ENCODE measurements at places on chromosomes 3 and 15.

- DNase-seq, result no peak
These were observed 49.7 kb downstream of the PDHB start for GRCh38 chr3:58383904-58384303.

- no peak for DNase-seq
These were observed 152.6 kb upstream of the EPHA3 start for GRCh38 chr3:88954853-88955252.

DNA sequence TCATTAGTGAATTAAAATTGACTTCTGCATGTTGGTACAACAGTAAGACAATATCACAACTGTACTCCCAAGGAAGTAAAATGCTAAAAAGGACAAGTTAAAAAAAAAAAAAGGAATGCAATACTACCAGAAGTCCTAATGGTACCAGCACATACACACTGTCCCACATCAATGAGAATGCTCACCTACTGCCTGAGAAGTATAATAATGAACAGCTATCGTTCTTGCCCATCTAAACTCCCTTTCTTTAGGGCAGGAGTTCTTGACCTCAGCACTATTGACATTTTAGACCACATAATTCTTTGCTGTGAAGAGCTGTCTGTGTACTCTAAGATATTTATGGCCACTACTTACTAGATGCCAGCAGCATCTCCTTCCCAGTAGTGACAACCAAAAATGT, 651.7 kb downstream of the FHIT start:
- DNase-seq, result no peak

DNA sequence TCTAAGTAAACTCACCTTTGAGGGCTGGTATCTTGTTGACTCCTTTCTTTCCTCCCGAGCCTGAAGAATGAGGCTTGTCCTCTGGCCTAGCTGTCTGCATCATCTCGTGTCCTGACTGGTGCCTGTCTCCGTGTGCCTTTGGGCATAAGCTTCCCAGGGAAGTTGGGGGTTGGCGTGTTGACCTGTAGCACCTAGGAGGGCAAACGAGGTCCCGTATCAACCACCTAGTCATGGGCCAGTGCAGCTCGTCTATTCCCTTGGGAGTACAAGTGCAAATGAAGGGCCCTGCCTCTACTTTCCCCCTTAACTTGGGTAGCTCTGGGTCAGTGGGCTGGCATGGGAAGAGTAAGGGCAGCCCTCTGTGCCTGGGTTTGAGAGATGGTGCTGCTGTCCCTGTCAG, 8.7 kb downstream of the TEX264 start:
- no peak for DNase-seq

DNA sequence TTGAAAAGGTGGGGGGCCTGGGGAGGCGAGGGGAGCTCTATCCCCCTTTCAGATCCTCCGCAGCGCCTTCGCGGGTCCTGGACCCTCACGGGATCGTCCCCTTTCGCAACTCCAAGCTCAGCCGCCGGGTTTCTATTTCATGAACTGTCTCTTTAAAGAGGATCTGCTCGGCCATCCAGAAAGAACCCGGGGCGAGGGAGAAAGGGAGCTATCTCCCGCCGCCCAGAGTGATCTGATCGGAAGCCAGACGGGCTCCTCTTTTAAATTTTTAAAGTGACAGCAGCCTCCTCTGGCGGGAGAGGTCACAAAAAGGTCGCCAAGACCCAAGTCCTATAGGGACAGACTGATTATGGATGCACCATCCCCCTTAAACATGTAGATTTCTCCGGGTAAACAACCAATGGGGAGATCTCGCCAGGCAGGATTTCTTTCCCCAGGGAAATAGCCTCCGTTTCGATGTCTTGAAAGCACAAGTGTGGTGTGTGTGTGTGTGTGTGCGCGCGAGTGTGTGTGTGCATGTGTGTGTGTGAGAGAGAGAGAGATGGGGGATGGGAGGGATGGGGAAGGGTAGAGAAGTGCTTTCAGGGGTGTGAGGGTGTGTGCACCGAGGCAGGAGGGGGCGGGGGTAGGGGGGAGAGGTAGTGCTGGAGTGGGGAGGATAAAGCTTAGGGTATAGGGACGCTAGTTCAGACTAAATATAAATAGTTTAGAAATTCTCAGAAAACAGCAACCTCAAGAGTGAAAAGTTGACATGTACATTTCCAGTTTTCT, 516.1 kb downstream of the MECOM start:
- DNase-seq, result no peak

DNA sequence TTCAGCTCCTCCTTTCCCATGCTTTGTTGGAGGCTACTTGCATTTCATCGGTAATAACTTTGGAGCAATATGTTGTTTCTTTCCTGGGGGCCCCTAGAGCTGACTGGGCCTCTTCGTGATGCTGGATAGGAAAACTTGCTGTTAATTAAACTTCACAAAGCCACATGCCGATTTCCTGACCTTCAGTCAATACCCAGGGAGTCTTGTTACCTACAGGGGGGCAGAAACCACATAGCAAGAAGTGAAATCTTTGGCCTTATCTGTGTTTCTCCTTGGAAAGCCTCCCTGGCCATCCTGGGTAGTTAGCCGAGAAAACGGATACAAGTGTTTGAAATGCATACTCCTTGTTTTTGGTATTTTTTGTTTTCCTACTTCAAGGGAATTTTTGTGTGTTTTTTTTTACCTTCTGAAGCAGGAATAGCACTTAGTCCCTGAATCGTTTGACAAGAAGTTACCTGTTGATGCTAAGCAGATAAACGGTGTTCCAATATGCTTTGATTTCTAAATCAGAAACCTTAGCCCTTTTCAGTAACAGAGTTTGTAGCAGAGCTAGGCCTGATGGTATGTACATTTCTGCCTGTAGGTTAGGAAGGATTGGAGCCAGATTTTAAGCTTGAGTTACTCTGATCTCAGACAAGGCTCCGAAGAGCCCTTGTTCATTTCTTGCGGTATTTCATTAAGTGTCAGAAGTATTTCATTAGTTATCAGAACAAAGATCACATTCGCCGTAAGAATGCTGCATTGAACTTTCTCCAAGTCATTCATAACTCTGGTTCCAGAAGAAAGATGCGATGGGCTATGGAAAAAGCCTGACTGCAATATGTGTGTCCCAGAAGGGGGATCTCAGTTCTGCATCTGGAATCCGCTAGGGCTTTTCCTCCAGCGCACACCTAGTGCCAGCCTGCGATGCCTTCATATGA, 111.5 kb downstream of the THSD4 start:
- DNase-seq, result no peak

- no peak for DNase-seq
These were observed 72.9 kb upstream of the ATP2C1 start for GRCh38 chr3:130820976-130821375.

DNA sequence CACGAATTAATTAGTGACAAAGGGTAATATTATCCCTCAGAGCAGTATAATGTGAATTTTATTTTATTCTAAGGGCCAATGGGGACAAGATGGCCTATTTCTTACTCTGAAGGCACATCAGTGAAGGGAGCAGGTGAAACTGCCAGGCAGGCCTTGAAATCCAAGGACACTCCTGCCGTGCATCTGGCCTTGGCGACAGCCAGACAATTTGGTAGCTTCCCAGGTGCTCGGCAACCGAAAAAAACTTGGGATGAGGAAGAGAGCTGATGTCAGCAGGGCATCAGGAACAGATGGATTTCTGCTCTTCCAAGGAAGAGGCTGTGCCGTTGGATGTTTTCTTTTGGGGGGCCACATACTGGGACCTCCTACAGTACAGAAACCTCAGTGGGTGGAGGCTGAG, 83.2 kb upstream of the ADAMTSL3 start:
- no peak for DNase-seq

- DNase-seq, result no peak
These were observed 531 bp upstream of the BLOC1S6 start for GRCh38 chr15:45586601-45587094.

DNA sequence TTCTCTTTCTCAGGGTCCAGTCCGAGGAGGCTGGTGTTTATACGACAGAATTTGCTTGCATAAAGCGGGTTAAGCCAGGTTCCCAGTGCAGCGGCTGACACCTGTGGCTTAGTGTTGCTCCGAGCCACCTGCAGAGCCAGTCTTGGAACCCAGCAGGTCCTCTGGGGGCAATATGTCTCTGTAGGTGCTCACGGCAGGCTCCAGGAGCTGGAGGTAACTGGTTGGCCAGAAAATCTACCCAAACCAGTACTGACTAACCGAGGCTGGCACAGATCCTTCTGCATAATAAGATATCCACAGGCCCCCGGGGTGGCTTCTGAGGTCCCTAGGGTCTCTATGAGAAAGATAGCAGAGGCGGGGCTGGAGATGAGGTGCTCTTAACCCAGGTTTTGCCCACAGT, 3.2 kb downstream of the MGLL start:
- DNase-seq, result no peak

DNA sequence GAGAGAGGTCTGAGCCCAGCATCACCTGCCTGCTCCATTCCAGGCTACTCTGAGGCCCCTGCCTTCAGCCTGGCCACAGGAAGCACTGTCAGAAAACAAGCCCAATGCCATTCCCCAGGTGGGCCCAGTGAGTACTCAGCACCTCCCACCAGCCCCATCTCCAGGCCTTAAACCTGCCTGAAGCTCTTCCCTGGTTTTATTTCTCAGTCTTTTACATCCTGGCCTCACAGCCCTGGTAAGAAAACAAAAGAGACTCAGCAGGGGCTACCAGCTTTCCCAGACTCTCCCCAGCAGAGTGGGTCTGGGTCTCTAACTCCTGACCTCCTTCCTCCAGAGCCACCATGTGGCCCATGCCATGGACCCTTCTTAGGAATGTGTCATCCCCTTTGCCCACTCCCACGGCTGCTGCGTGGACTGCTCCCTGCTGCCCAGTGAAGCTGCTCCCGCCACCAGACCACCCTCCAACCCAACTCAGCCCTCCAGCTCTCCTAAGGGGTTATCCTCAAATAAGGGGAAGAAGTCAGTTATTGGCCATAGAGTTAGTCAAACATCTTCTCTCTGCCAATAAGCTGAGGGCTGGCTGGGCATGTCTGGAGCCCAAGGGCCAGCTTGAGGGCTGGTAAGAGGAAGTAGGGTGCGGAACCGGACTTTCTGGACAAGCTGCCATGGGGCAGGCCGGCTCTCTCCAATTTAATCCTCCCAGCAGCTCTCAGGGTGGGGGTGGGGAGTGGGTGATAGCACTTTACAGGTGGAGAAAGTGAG, 116.7 kb upstream of the LINGO1 start:
- DNase-seq, result no peak

GRCh38 chr3:183244219-183244618, 8.8 kb upstream of the B3GNT5 start:
- DNase-seq, result no peak

DNA sequence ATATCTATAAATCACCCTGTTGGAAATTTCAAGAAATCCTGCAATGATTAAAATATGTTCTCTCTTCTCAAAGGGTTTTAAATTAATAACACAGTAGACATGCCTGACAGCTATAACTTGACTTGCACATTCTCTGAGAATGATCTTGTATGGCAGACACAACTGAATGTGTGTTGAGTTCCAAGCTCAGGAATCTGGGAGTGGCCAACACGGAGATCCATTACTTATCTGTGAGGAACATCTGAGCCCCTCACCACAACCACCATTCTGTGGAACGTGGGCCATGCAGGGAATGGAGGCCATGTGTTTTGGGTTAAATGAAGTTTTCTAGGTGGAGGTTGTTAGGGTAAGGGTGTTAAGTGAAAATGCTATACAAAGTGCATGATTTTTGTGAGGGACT, 105.3 kb upstream of the CHMP2B start:
- no peak for DNase-seq

DNA sequence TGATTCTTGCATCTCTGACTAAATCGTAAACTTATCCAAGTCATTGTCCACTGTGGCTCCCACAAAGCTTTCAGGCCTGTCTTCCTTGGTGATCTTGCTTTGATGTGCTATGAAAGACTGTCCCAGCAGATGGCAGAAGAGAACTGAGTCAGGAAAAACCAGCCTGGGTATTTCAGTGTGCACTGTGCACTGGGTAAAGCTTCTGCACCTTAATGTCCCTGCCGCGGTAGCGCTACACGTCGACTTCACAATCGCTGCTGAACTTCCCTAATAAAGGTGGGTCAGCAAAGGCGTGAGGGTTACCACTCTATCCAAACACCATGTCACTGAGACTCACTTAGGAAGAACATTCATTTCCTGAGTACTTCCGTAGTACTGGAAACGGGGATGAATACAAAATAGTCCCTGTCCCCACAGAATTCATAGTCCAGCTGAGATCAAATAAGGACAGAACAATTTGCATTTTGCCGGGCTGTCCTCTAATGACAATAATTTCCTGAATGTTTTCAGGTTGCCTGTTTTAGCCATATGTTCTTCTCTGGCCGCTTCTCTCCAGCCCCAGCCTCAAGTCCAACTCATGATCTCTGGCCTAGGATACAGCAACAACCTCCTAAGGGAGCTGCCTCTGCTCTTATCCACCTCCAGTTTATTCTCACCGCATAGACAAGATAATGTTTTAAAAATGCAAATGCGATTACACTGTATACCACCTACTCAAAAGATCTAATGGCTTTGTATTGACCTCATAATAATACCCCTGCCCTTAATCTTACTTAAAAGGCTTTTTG, 83.6 kb upstream of the AKAP13 start:
- peak; percentile 53 for DNase-seq

DNA sequence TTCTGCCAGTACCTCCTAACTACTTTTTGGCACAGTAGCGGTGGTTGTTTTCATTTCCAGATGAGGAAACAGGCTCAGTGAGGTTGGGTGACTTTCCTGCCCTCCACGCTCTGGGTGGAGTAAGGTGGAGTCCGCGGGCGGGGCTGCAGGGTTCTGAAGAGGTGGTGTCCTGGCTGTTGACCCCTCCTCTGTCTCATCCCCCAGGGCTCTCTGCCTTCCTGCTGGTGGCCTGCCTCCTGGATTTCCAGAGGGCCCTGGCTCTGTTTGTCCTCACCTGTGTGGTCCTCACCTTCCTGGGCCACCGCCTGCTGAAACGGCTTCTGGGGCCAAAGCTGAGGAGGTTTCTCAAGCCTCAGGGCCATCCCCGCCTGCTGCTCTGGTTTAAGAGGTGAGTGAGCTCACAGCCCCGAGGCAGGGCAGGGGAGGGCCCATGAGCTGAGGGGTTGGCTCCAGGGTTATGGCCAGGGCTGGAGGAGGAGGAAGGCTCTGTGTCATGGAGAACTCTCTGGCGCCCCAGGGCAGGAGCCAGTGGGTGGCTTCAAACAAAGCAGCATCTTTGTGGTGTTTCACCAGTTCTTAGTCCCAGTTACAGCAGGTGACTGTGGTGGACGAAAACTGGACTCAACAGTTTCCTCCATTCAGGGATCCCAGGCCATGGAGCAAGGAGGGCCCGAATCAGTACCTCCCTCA, 10.4 kb downstream of the SLC28A1 start:
- DNase-seq, result no peak

DNA sequence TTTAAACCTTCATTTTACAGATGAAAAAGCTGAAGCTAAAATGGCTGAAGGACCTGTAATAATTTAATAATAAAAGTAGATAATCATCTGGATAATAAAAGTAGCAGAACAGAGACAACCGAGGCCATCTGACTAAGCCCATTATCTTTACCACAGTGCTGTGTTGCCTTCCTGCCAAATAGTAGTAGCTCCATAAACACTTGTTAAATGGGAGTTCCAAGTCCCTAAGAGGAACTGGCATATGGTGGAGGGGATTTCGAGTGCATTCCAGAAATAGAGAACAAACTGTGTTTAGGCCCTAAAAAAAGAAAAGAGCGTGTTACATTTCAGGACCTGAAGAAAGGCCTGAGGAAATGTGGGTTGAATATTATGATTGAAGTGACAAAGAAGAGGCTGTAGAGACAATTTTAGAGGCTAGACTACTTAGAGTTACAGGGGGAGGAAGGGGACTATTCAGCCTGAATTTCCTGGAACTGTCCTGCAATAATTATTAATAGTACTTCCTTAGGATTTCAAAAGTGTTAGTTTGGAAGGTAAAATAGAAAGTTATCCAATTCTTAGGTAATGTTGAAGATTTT, 424.3 kb downstream of the ROBO2 start:
- DNase-seq, result no peak

- no peak for DNase-seq
These were observed 48.3 kb downstream of the NPTN start for GRCh38 chr15:73584699-73585420.
